ENCODE measurements at places on chromosomes 5 and 9.

GRCh38 chr5:116013207-116013785, 19.0 kb upstream of the ARL14EPL start:
- no peak for DNase-seq

DNA sequence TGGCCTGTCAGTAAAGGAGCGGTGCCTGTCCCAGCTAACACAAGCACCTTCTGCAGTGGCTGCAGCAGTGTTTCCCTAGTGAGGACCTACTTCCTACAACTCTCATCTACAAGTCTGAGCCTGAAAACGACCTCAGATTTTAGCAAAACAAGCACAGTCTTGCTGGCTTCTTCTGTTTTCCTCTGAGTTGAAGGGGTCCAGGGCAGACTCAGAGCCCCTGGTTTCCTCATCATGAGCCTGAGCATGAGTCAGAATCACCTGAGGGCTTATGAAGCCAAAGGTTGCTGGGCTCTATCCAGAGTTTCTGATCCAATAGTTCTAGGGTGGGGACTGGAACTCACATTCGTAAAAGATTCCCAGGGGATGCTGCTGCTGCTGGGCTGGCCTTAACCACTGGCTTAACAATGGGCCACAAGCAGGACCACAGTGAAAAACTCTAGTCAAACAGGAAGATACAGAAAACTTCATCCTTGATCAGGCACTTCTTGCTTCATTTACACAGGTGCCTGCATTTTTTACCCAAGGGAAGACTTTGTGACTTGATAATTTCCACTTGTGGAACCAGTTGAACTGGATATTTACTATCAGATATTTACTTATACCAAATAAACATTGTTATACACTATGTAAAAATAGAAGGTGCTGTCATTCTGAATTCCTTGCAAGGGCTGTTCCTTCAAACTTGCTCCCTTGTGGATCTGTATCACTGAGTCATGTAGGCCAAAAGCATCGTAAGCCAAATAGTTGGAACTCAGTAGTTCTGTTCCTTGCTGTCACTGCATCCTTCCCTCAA, 4.3 kb upstream of the ACER2 start:
- DNase-seq = no peak

DNA sequence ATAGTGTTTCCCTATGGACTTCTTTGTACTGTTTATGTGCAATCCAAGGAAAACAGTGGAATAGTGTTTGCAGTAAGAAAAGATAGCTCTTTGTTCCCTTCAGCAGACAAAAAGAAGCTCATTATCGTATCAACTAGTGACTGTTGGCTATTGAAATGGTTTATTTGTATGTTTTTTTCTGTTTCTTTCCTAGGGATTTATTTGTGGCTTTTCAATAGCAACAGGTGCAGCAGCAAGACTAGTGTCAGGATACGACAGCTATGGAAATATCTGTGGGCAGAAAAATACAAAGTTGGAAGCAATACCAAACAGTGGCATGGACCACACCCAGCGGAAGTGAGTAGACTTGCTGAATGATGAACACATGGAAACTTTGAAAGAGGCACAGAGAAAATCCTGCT, 65.1 kb downstream of the SLC44A1 start:
- no peak for DNase-seq

GRCh38 chr5:174734571-174735497, 10.5 kb downstream of the MSX2 start:
- no peak for DNase-seq

- DNase-seq = no peak
Observed at GRCh38 chr5:129271308-129271707, 176.8 kb downstream of the ISOC1 start.

DNA sequence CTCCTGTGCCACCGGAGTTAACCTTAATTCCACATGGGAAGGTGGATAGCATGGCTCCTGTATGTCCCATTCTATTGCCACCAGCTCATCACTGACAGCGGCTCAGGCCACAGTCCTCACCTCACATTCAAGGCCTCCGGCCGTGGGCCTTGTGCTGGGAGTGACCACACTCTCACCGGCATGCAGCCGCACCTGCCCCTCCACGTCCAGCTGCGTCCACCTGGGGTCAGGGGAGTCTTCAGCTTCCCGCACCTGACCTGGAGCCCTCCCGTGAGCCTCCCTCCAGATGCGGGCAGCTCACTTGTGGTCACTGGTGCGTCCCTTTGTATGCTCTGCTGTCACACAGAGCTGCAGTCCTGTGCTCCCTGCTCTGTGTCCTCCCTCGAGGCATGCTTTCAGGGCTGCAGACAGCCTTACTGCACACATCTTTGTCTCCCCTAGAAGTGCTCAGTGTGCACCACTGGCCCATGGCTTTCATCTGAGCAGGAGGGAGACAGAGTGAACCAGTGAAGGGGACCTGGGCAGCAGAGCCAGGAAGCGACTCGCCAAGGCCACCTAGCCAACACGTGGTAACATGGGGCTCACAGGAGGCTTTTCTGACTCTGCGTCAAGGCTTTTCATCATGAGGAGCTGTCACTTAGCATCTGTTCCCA, 210.1 kb downstream of the ERCC6L2 start:
- no peak for DNase-seq
